SJSA1 (cell line): ENCODE measurements at places on chromosomes 3 and 15. TPM values are rescaled to one million over a fixed set of nuclear protein-coding genes. Genes with fewer than 3 reads are reported as not detected.

- no peak for DNase-seq
Observed at GRCh38 chr3:193240436-193240849, 579 bp upstream of the PLAAT1 start.

DNA sequence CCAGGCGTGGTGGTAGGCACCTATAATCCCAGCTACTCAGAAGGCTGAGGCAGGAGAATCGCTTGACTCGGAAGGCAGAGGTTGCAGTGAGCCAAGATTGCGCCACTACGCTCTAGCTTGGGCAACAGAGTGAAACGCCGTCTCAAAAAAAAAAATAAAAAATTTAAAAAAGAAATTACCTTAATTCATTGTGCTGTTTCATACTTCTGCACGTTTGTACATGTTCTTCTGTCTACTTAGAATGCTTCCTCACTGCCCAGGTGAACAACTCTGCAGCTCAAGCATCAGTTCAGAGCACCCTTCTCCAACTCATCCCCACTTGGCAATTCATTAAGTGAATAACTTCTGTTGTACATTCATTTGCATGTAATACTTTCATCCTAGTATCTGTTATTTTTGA lies 14.0 kb downstream of the CAPN7 start:
- no peak for DNase-seq

GRCh38 chr15:69311319-69311721 lies 12.6 kb downstream of the PAQR5 start:
- peak; percentile 59 for DNase-seq

GRCh38 chr15:93302080-93302765 lies 213.2 kb upstream of the RGMA start:
- DNase-seq, result peak; percentile 25

GHSR gene
- total RNA-seq, result not detected in 2 replicates

GRCh38 chr3:30510596-30510995 lies 95.8 kb upstream of the TGFBR2 start:
- no peak for DNase-seq

DNA sequence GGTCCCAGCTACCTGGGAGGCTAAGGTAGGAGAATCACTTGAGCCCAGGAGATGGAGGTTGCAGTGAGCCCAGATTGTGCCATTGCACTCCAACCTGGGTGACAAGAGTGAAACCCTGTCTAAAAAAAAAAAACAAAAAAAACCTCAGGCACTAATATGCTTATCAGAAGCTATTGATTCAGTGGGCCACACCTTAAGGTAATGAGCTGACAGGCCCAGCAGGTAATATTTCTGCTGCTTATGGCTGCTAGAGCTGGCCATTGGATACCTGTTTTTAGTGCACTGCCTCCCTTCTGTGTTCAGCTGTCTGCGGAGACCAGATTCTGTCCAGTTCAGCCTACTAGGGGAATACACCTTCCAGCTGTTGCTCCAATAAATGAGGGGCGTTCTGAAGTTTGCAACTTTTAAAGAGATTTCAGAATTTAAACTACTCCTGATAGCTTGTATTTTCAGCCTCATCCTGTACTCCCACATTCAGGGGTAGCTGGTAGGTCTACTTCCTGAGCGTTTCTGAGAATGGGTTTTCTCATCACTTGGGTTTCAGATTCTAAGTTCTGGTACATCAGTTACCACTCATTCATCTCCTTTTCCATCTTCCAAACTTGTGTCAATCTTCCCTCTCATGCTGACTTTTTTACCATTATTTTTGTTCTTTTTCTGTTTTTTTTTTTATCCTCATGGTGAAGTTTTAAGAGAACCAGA lies 69.0 kb downstream of the ATP11B start:
- no peak for DNase-seq

LRRC34 gene
- not detected in 2 replicates for total RNA-seq
